Eye (tissue), 1 donor: ENCODE measurements at places on chromosomes 16 and 17.

DNA sequence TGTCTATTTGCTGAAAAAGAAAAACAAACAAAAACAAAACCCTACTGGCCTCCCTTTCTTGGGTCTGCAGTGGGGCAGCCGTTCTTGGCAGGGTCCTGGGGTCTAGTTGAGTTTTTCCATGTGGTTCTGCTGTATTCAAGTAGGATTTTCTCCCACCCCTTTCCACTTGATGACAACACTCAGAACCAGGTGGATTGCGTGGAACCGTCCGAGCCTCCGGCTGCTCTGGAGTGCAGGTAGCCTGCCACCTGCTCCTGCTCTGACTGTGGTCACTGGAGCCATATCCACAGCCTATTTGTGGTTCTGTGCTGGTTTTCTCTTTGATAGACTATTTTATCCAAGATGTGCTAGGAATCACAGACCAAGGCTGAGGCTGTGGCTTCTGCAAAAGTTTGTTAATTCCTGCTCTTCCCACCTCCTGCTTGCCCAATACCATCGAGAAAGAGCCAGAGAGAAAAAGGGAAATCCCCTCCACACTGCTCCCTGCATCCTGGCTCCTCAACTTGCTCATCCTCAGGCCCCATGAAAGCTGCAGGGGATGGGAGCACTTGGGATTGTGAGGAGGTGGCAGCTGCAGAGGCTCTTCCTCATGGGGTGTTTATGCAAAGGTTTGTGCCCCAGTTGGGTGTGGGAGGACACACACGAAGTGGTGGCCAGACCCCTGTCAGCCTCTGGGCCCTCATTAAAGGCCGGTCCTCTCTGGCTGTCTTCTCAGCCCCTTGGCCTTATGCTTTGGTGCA lies 377.8 kb upstream of the TNRC6C start:
- DNase-seq: no peak

DNA sequence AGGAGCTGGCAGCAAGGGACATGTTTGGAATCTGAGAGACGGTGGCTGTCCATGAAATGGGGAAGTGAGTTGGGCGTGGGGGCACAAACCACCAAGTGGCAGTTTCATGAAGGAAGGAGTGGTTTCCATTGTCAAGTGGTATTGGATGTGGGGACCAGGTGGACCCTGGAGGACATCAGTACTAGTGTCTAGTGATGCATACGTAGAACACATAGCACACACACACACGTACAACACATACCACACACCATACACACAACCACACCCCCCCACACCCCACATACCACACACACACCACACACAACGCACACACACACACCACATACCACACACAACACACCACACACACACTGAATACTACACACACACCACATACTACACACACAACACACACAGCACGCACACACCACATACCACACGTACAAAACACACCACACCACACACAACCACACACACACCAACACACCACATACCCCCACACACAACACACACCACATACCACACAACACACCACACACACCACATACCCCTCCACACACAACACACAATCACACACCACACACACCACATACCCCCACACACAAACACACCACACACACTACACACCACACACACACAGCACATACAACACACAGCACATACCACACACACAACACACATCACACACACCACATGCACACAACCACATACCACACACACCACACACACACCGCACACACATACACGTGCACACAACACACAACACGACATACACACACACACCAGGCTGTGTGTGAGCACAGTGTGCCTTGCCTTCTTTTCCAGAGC lies 41.1 kb upstream of the GSE1 start:
- DNase-seq: no peak

DNA sequence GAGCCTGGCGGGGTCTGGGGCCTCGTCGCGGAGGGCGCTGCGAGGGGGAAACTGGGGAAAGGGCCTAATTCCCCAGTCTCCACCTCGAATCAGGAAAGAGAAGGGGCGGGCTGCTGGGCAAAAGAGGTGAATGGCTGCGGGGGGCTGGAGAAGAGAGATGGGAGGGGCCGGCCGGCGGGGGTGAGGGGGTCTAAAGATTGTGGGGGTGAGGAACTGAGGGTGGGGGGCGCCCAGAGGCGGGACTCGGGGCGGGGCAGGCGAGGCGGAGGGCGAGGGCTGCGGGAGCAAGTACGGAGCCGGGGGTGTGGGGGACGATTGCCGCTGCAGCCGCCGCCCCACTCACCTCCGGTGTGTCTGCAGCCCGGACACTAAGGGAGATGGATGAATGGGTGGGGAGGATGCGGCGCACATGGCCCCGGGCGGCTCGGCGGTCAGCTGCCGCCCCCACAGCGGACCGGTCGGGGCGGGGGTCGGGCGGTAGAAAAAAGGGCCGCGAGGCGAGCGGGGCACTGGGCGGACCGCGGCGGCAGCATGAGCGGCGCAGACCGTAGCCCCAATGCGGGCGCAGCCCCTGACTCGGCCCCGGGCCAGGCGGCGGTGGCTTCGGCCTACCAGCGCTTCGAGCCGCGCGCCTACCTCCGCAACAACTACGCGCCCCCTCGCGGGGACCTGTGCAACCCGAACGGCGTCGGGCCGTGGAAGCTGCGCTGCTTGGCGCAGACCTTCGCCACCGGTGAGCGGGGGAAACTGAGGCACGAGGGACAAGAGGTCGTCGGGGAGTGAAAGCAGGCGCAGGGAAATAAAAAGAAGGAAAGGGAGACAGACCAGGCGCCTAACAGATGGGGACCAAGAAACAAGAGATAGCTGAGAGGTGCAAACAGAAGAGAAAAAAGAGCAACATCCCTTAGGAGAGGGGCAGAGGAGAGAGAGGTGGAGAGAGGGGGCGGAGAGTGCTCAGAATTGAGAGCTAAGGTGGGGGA lies at the start of gene PNMT:
PNMT (plus strand) TSS at position 509 of the 980 bp plus-strand sequence; CDS start at position 532, 23 bp downstream.
- DNase-seq: peak; percentile 87

- no peak for DNase-seq
These were observed 268.1 kb upstream of the TBX2 start for GRCh38 chr17:61131585-61131984.

- no peak for DNase-seq
These were observed 1.4 kb downstream of the ERCC4 start for GRCh38 chr16:13921328-13921727.

GRCh38 chr17:77698903-77699623 lies 259.4 kb upstream of the TNRC6C start:
- DNase-seq: peak; percentile 69

GRCh38 chr17:65261152-65261551 lies 124.0 kb downstream of the RGS9 start:
- DNase-seq: no peak

GRCh38 chr16:30948667-30949649 lies at the start of gene ORAI3:
Gene ORAI3, plus strand, starts transcription at chr16:30949068. Its CDS starts 222 bp downstream, at chr16:30949290.
- DNase-seq: peak; percentile 81

DNA sequence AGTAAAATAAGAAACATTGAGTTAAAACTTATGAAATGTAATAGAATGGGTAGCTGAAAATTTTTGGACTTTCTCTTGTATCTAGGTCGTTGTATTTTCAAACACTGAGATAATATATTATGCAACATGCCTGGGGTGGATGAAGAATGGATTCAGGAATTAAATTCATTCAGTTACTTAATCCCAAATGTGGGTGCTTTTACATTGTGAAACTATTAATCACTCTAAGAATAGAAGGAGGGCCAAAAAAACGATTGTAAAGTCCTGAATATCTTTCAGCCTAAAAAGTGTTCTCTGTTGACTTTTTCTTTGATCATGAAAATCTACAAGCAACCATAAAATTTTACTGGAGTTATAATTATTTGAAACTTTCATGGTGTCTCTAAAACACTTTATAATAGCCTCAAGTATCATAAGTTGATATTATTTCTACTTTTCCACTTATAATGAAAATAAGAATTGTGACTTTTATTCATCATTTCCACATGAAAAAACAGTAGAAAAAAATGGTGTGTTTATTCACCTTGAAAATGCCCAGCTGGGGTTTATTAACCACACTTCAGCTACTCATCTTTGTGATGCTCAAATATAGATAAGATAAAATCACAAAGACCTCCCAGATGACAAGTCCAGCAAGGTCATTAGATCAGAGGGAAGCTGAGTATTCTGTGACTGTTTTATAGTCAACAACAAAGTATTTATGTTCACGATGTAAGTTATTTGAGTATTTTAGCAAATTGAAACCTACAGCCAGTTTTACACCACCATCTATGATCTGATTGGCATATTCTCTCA lies 619.9 kb upstream of the SOX9 start:
- peak; percentile 47 for DNase-seq

- DNase-seq: peak; percentile 33
These were observed 140.9 kb downstream of the CCT6B start for GRCh38 chr17:34820248-34820801.

DNA sequence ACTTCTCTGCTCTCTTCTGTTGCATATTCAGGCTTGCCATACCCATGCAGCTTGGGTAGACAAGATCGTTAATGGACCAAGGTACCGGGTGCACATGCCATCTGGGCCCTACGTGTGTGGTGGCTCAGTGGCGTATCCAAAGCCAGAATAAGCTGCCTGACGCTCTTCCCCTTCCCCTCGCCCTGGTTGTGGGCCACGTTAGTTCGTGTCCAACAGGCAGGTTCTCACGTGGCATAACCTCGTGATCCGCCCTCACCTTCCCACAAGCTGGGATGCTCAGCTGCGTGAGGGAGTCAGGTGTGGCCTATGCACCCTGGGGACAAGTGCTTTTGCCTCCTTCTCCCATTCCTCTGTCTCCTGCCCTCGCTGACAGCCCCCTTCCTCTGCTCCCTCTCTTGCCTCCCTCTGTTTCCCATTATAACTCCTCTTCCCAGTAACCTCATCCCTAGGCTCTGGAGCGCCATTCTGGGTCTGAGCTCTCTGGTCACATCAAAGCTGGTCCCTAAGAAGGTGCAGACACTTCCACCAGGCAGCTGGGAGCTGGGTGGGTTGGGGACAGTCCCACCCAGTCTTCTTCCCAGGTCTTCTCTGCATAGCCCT lies 77.6 kb downstream of the PLD6 start:
- no peak for DNase-seq

- DNase-seq: no peak
These were observed 19.8 kb downstream of the TAOK1 start for GRCh38 chr17:29409963-29410362.

GRCh38 chr17:80449194-80449929 lies 27.0 kb downstream of the NPTX1 start:
- DNase-seq: no peak

GRCh38 chr17:60153606-60154390 lies 4.0 kb downstream of the CA4 start:
- DNase-seq: peak; percentile 22

DNA sequence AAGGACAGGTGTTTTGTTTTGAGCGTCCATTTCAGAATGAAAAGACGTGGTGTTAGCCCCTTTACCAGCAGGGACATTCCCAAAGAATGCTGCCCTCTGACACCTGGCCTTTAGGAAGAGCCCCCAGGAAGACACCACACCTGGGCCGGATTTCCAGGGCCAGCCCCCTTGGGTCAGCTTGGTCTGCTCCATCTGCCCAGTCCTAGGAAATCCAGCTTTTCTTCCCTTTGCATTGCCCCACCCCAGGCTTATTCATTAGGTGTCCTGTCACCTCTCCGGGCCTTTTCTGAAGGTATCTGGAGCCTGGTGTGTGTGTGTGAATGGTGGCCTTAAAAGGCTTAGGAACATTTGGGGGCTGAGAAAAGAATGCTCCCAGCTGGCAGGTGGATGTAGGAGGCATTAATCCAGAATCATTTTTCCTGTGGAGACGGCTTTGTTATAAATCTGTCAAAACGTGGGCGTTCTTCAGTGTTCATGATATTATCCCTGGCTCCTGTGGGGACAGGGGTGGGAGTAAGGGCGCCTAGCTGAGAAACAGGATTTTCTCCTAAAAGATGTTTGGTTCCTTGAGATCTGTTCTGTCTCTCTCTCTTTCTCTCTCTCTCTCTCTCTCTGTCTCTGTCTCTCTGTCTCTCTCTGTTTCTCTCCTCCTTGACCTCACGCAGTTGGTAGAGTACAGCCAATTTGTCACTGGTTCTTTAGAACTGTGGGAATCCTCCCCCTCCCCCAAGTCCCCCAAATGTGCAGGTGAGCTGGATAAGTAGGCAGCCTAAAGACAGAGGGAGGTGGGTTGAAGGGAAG lies 84.0 kb downstream of the NTN1 start:
- no peak for DNase-seq

DNA sequence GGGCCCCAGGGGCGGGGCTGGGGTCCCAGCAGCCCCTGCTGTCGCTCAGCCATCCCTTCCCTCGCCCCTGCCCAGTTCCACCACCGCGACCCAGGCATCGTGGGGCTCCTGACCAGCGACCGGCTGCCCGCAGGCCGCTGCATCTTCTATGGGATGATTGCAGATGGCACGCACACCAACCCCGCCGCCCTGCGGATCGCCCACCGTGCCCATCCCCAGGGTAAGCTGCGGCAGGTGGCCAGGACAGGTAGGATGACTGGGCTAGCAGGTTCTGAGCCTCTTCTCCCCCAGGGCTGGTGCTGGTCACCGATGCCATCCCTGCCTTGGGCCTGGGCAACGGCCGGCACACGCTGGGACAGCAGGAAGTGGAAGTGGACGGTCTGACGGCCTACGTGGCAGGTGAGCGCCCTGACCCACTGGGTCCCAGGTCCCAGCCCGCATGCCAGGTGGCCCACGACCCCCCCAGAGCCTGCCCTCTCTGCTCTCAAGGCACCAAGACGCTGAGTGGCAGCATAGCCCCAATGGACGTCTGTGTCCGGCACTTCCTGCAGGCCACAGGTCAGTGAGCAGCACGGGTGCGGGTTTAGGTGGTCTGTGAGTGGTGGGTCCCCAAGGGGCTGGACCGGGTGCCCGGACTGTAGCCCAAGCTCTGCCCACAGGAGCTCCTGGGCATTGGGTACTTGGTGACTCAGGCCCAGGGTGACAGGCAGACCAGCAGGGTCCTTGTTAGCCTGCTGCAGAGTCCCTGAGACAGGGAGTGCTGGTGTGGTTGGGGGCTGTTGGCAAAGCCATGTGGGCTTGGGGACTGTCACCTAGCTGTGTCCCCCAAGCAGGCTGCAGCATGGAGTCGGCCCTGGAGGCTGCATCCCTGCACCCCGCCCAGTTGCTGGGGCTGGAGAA lies 2.8 kb downstream of the CEMP1 start:
- no peak for DNase-seq

DNA sequence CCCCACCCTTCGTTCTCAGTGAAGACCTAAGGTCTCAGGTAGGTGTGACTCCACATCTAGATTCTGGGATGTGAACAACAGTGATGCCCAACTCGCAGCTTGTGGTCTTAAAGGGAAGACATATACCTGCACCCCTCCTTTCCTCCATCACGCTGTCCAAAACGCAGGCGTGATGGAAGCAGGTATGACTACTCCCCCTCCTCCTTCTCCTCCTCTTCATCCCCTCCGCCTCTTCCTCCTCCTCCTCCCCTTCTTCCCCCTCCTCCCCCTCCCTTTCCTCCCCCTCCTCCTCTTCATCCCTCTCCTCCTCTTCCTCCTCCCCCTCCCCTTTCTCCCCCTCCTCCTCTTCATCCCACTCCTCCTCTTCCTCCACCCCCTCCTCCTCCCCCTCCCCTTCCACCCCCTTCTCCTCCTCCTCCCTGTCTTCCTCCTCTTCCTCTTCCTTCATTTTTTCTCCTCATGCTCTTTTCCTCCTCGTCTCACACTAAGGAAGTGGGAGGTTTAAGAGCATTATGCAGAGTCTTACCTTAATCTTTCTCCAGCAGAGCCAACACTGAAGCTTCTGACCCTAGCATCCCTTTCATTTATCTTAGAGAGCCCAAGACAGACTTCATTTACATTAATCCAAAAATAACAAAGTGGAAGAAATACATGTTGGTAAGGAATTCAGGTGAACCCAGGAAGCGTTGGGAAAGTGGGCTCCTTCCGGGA lies 352.5 kb downstream of the FOXL1 start:
- DNase-seq: no peak
